ENCODE measurements at places on chromosomes 5 and 9.

DNA sequence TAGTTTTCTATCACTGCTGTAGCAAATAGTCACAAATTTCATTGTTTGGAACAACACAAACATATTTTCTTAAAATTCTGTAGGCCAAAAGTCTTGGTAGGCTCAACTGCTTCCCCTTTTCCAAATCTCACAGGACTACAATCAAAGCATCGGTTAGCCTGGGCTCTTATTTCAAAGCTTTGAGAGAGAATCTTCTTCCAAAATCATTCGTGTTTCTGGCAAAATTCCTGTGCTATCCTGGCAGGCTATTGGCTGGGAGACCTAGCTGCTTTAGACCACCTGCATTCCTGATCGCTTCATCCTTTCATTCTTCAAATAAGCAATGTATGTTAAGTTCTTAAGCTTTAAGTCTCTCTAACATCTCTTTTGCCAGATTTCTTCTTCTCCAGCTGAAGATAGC is 629.8 kb upstream of the CDH18 start:
- no peak for DNase-seq

DNA sequence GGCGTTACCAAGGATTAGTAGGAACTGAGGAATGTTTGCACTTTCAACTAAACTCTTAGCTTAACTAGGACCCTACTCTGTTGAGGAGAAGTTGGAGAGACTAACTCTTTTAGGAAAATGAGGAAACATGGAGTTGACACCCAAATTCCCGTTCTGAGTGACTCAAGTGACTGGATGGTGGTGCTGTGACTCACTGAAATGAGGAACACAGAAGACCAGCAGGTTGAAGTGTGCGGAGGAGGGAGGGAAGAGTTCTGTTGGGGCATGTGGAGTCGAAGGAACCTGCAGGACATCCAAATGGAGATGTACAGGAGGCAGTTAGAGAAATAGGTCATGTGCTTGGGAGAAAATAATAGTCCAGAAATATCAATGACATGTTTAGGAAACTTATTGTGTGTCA is 8.2 kb downstream of the HEXB start:
- DNase-seq: no peak

GRCh38 chr5:92518318-92518904 is 1062.6 kb downstream of the NR2F1-AS1 start:
- peak; percentile 49 for DNase-seq

- DNase-seq: peak; percentile 64
These were observed 39.3 kb downstream of the NR2F1 start for GRCh38 chr5:93622240-93622885.

- peak; percentile 59 for DNase-seq
These were observed 871 bp downstream of the TRIO start for GRCh38 chr5:14143841-14144585.

DNA sequence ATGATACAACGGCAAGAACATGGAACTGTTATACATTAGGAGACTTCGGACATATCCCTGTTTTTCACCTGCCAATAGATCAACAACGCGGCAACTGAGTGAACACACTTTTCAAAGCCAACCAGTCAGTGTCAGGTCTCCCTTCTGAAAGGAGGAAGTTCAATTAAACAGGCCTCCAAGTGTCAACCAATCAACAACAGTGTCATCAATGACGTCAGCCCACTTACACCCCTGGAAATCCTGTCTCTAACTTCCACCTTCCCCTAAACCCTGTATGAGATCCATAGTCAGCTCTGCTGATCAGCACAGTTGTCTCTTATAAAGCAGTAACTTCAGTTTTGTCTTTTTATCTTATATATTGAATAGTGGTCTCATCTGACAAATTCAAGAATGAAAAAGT is 36.6 kb downstream of the DMRT3 start:
- DNase-seq: no peak

GRCh38 chr9:111622626-111623025 is 8.5 kb upstream of the DNAJC25 start:
- DNase-seq: peak; percentile 32

GRCh38 chr5:135565725-135566421 is 12.9 kb downstream of the CXCL14 start:
- DNase-seq: peak; percentile 76

All from HT-29 (cell line).